ENCODE measurements at places on chromosomes 4 and X.

DNA sequence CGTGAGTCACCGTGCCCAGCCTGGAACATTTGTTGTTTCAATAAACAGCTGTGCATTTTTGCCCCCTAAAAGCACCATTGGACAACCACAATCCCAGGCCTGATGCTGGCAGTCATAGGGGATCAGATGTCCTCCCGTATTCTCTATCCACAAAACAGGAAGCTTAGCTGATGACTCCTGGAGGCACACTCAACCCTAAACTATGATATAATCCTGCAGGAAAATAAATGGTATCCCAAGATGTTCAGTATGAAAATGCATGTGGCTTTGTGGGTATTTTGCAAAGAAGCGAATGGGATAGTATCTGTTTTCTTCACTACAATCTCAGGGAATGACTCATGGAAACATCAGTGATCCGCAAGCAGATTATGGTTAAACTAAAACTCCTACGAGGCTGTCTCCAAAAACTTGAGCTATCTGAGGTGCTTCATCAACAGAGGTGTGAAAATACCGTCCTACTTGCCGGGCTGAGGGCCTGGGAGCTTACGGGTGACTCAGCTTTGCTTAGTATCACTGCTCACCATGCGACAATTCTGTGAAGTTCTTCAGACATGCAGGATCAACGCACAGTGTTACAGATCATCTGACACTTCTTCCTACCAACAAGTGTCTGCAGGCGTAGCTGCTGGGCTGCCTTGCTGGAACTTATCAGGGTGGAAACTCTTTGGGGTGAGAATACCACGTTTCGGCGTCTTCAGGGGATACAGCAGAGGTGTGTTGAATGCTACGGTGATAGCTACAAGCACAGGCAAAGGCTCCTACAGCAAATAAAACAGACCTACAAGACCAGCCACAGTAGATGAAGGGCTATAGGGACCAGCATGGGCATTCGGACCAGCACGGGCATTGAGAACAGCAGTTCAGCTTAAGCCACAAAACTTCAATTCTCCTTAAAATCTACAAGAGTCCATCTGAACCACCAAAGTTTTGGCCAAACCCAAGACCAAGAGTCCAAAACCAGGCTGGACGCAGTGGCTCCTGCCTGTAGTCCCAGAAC is 148.5 kb downstream of the DHRSX start:
- no peak for DNase-seq

GRCh38 chr4:125833-126232 is 1.5 kb downstream of the ZNF718 start:
- no peak for DNase-seq

DNA sequence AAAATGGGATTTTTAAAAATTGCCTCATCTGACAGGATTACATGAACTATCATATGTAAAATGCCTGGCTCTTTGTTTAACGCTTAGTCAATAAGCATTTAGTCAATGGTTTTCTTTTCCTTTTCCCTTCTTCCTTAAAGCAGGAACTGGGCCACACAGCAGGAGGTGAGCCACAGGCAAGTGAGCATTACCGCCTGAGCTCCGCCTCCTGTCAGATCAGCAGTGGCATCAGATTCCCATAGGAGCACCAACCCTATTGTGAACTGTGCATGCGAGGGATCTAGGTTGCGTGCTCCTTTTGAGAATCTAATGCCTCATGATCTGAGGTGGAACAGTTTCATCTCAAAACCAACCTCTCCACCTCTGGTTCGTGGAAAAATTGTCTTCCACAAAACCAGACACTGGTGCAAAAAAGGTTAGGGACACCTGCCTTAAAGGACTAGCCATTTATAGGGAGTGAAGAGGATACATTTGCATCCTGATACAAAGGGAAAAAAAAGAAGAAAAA is 306.1 kb downstream of the FBXW7 start:
- DNase-seq: no peak

GRCh38 chr4:162891788-162892707 is 274.6 kb downstream of the NAF1 start:
- DNase-seq: no peak

DNA sequence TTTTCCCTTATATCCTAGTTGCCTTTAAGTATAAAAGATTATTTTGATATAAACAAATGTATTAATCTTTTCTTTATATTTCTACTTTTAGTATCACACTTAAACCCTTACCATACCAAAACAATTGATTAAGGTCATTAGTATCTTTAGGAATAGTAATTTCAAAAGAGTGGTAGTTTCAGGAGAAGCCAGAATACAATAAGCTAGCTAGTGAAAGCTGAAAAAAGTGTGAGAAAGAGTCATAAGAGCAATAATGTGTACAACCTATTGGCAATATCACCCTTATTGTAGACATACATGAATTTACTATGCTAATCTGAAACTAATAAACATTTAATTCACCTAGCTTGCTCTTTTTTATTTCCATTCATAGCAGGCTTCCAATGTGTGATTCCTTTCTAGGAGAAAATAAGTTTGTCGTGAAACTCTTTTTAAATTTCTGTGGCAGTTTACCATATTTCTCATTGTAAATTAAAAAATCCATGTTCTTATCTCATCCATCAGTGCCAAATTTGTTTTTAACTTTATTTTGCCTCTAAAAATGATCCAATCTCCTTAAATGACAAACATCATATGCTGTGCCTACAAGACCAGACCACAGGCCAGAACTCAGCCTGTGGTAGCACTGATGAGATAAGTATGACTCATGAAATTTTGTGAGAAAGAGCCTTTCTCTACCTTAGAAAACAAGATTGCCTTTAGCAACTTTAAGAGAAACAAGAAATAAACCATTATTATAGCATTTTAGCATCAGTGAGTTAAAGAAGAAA is 8.1 kb downstream of the NEK1 start:
- no peak for DNase-seq

GRCh38 chrX:131901546-131901945 is 121.6 kb upstream of the STK26 start:
- DNase-seq: no peak

DNA sequence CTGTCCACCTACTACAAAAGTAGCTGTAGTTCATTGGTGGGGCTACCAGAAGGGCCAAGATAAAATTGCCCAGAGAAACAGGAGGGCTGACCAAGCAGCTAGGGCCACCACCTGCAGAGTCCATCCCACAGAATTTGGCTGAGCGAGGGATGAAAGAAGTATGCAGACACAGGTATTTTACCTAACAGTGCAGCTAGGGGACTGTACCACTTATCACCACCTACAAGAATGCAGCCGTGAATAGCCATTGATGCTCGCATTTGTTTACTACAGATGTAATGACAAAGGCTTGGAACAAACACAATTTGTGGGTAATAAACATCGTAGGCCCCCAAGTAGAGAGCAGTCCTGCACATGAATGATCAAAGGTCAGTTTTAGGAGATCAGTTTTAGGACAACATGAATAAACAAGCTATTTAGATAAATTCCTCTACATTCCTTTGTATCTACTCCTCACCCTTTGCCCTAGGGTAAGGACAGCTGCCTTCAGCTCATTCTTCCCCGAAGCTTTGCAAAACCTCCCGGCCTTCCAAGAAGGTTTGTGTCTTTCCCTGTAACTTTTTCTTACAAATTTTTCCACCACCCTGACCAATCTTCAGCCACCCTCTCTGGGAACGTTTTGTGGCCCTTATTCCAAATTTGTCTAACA is 49.5 kb downstream of the ZNF718 start:
- DNase-seq: no peak

DNA sequence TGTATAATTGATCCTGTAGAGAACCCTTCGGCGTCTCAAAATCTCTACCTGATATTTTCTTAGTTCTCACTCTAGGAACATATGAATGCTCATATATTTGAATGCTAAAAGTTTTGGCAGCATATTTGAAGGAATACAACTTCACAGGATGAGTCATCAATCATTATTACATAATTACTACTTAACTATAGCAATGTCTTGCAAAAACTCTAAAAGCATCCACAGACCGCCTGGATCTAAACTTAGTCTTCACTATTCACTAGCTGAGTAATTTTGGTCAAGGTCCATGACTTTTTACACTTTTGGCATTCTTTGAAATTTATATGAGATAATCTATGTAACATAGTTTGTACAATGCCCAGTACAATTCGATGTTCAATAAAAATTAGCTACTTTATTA is 194.7 kb downstream of the DTHD1 start:
- no peak for DNase-seq

DNA sequence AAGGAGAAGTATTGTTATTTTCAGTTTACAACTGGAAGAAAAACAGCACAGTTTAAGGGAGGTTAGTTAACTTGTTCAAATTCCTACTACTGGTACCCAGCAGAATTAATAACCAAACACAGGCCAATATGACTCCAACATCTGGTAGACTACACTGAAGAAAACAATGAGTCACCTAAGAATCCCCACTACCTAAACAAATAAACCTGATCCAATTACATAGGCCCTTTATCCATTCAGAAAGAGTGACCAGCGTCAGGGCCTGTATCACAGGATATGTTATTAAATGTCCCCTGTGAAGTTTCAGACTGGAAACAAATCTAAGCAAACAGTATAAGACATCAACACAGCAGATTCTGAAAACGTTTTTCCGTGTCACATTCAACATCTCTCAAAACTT is 492.5 kb upstream of the INTU start:
- DNase-seq: no peak

GRCh38 chrX:8845060-8845459 is 43.9 kb upstream of the FAM9A start:
- DNase-seq: no peak

- no peak for DNase-seq
Measured at GRCh38 chrX:42732506-42732905, 45.5 kb downstream of the PPP1R2C start.

GRCh38 chr4:174282836-174283506 is 496 bp downstream of the FBXO8 start:
- DNase-seq: peak; percentile 96

DNA sequence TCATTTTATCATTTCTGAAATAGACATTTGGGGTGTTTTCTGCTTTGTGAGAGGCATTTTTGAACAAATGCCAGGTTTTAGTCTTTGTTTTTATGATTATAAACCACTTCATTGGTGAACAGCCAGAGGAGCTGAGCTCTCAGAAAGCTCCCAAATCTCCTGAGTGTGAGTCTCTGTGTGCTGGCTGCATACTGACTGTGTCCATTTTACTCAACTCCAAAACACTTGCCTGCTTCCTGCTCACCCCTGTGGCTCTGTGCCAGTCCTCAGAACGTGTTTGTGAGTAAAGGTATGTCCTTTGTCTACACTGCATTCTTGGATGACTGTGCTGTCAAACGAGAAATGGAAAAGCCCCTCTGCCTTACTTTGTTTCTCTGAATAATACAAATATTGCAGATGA is 5.4 kb upstream of the LRAT start:
- no peak for DNase-seq

DNA sequence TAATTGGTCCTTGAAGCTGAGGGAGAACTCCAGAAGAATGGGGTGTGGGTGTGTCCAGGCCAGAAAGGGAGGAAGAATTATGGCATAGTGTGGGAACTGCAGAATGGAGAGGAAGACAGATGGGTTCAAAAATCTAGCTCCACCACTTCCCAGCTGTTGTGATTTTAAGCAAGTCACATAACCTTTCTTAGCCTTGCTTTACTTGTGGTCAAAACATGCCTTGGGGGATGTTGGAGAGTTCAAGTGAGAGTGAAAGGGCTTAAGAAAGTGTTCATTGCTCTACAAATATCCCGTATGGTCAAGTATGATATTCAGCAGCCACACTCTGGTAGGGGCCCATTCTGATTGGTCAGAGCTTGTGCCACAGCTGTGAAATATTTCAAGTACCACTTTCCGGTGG is 15.0 kb upstream of the STARD8 start:
- no peak for DNase-seq

DNA sequence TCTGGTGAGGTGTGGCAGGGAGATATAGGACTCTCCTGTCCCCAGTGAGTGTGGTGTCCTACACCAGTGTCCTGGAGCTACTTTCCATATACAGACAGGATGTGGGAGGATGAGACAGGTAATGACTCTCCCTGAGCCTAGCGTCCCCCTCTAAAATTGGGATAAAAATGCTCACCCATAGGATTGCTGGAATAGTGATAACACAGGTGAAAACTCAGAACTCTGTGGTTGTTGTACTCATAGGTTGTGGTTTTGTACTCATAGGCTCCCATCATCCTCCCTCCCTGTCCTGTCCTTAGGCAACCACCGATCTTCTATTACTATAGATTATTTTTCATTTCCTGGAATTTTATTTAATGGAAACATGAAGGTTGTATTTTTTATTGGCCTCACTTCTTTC is 60.7 kb upstream of the NXF3 start:
- DNase-seq: no peak

DNA sequence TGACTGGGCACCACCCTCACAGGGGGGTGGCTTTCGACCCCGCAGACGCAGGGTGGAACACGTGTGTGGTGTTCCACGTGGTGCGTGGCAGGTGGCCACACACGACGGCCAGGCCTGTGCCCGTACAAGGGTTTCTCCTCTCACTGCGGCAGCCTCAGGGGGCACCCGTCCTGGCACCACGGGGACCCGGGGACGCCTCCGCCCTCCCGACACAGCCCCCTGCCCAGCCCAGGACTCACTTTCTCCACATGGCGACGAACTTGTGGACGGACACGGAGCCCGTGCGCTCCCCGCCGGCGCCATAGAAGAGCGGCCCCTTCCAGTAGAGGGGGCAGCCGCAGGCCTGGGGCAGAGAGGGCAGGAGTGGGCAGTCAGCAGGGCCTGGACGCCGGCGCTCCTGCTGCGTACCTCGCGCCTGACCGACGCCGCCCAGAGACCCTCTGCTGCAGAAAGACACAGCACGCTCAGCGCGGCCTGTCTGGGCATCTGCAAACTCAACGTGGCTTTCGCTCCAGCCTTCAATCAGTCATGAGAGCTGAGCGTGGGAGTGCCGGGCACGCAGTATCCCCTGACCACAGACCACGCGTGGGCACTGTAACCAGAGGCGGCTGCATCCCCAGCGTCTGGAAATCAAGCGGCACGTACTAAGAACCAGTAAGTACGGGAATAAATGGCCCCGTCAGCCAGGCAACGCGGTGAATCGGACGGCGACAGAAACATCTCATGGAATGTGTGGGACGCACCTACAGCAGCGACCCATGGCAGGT is 28.9 kb upstream of the GTPBP6 start:
- no peak for DNase-seq

- no peak for DNase-seq
Measured at GRCh38 chr4:144967161-144967560, 130.8 kb downstream of the ANAPC10 start.

DNA sequence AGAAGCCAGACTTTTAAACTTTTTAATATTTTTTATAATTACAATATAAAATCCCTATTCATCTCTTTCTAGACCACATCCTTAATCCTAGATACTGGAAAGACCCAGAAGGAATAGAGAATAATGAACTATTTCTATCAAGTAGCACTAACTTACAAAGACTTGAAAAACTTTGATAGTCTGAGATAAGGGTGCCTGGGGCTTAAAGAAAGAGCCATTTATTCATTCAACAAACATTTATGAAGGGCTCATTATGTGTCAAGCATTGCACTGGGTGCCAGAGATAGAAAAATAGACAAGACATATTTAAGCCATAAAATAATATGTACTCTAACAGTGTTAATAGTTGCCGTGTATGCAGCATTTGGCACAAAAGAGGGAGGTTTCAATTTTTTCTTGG is 178.0 kb upstream of the EMCN start:
- no peak for DNase-seq

All from globus pallidus (tissue), 1 donor.